Bronchial epithelial cell (primary cell): ENCODE measurements at places on chromosomes 1 and 21.

- DNase-seq: peak; percentile 86
Measured at GRCh38 chr1:6599141-6599975, 3.3 kb downstream of the KLHL21 start.

DNA sequence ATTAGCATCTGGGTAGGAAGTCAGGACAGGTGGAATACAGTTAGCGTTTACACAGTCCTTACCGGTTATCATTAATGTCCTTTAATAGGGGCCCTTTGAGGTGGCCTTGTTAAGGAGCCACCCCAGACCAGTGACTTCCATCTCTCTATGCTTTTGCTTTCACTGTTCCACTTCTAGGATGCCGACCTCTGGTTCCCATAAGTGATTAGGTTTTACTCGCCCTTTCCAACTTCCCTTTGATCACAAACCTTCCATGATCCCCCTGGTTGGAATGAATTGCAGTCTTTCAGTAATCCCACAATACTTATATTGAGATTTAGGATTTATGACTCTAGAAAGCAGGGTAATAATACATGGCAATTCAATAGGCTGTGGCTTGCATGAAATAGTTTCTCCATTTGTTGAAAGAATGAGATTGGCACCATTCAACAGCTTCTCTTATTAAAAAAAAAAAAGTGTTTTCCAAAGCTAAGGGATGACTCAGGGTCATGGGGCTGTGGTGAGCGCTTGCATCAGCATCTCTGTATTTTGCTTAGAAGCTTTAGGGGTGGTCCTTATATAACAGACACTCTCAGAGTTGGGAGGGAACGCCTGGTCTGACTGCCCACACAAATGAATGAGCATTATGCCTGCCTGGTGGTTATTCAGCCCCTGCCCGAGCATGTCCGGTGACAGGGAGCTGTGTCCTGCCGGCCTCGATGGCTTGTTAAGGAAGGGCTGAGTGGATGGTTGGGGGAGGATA, 110.5 kb downstream of the CNIH3 start:
- peak; percentile 90 for DNase-seq

- no peak for DNase-seq
Measured at GRCh38 chr1:5164158-5164557, 509.7 kb downstream of the AJAP1 start.

GRCh38 chr1:3174487-3175247, 105.7 kb downstream of the PRDM16 start:
- peak; percentile 54 for DNase-seq

- DNase-seq: no peak
Measured at GRCh38 chr21:20698585-20698984, 299.6 kb upstream of the NCAM2 start.

GRCh38 chr1:3368711-3369445, 85.6 kb upstream of the ARHGEF16 start:
- peak; percentile 12 for DNase-seq

DNA sequence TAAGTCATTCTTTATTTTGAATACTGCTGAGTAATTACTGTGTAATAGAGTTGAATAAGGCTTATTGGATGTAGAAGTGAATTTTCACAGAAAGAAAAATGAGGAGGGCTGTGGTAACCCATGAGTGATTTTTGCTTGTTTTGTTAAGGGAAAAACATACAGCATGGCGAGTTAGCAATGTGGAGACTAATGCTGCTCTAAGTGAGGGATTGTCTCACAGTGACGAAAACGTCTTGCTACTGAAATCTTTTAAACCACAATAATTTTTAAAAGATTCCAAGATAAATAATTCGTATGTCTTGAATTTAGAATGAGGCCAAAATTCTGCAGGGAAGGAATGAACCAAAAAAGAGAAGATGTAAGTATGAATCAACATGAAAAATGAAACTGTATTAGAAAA, 16.2 kb upstream of the PLA2G4A start:
- DNase-seq: no peak
